CD8-positive, alpha-beta memory T cell (primary cell): ENCODE measurements at places on chromosomes 3 and 15. TPM values are rescaled to one million over a fixed set of nuclear protein-coding genes. Genes with fewer than 3 reads are reported as not detected.

SPTBN5 gene
- not detected for polyA plus RNA-seq

- H3K4me1 ChIP-seq = no peaks in the 10 kb centered on the region
- H3K4me3 ChIP-seq = no peak overlapping the region
- no peaks in the 10 kb centered on the region for H3K36me3 ChIP-seq
- no peak for DNase-seq
Observed at GRCh38 chr15:69919816-69920215, 177.9 kb downstream of the TLE3 start.

GRCh38 chr3:103319912-103320311 is 885.1 kb downstream of the ZPLD1 start:
- no peak for DNase-seq
- no peaks in the 10 kb centered on the region for H3K27me3 ChIP-seq
- no peak overlapping the region for H3K27ac ChIP-seq
- H3K4me3 ChIP-seq = no peak overlapping the region
- H3K36me3 ChIP-seq = no peaks in the 10 kb centered on the region

DNA sequence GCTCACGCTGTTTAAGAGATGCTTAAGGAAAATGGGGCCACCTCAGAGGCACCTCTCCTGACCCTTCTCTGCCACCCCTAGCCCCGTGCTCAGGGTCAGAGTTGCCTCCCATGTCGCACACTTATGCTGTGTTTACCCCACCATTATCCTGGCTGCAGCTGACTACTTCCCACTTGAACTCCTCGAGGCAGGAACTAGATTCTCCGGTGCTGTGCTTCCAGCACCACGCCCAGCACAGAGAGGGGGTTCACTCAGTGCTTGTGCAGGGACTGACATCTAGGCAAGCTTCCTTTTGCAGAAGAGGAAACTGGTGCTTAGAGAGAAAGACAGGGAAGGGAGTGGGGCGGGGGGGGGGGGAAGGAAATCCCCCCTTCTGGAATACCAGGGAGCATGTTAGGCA is 340.1 kb downstream of the RORA start:
- H3K36me3 ChIP-seq = no peaks in the 10 kb centered on the region
- no peak overlapping the region for H3K4me3 ChIP-seq
- H3K4me1 ChIP-seq = no peaks in the 10 kb centered on the region
- no peak overlapping the region for H3K27ac ChIP-seq
- no peaks in the 10 kb centered on the region for H3K27me3 ChIP-seq
- no peak for DNase-seq

DNA sequence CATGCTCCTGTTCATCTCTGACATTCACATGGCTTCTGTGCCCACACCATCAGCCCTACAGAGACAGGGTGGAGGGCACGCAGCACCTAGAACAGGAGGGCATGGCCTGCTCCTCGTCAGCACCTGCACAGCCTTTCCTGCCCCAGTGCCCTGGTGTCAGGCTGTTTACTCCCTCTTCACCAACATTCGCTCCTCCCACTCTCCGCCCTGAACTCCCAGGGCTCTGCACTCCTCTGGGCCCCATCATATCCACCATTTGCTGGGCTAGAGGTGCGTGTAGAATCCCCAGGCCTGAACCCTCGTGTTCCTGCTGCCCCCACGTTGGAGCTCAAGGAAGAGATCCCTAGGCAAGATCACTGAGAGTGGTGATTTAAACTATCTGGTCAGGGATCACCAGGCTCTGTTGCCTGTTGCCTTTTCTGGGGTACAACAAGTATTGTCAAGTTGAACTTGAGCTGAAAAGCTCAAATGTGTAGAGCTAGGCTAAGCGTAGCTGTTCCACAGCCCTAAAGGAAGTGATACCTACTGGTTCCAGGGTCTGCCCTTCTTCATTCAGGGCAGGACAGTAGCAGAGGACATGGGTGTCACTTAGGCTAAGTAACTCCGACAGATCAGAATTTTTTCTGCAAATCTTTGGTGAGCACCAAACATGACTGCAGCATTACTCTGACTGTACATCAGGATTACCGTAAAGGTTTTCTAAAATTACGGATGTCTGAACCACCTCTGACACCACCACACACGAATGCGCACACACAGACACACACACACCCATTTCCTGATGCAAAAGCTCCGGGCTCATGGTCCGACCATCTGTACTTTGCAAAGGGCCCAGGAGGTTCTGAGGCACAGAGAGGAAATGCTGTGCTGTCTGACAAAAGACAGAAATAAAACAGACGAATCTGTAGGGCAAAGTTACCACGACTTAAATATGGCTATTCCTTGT is 43.7 kb upstream of the GNB5 start:
- H3K27me3 ChIP-seq = no peaks in the 10 kb centered on the region
- no peaks in the 10 kb centered on the region for H3K36me3 ChIP-seq
- H3K4me1 ChIP-seq = peaks cover 30% of the 10 kb centered on the region

GRCh38 chr3:68162644-68163043 is 508.2 kb upstream of the SUCLG2 start:
- H3K27ac ChIP-seq = no peak overlapping the region
- no peaks in the 10 kb centered on the region for H3K4me1 ChIP-seq
- no peaks in the 10 kb centered on the region for H3K36me3 ChIP-seq
- H3K27me3 ChIP-seq = no peaks in the 10 kb centered on the region

DNA sequence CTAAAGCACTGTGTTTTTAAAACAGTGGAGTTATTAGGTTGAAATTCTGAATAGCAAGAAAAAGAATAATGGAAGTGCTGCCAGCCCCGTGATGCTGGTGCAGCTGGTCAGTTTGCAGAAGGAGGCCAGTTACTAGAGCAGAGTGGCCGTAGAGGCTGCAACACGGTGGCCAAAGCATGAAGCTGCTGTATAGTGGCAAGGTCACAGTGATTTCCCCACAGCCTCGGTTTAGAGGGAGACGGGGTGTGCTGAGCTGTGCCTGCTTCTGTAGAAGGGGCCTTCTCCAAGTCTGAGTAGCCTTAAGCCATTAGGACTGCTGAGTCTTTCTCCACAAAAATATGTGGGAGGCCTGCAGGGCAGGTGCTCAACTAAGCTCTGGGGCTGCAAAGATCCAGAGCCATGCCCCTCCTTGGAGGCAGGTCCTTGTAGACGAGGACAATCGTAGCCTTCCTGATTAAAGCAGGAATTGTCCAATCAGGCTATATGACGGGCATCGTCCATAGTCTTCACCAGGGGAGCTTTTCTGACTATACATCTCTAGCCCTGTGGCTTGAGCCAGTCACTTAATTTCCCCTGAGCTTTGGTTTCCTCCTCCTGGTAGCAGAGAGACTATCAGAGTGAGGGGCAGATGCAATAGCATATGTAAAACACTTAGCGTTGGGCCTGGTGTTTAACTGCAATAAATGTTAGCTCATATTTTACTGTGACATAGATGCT is 151.6 kb downstream of the PGPEP1L start:
- peaks cover 25% of the 10 kb centered on the region for H3K4me1 ChIP-seq
- no peak for DNase-seq
- no peaks in the 10 kb centered on the region for H3K36me3 ChIP-seq
- H3K27ac ChIP-seq = no peak overlapping the region

- no peak overlapping the region for H3K4me3 ChIP-seq
- no peak overlapping the region for H3K27ac ChIP-seq
- DNase-seq = no peak
- no peaks in the 10 kb centered on the region for H3K27me3 ChIP-seq
- H3K36me3 ChIP-seq = no peaks in the 10 kb centered on the region
- no peaks in the 10 kb centered on the region for H3K4me1 ChIP-seq
Observed at GRCh38 chr3:155196131-155197021, 97.1 kb downstream of the STRIT1 start.

DNA sequence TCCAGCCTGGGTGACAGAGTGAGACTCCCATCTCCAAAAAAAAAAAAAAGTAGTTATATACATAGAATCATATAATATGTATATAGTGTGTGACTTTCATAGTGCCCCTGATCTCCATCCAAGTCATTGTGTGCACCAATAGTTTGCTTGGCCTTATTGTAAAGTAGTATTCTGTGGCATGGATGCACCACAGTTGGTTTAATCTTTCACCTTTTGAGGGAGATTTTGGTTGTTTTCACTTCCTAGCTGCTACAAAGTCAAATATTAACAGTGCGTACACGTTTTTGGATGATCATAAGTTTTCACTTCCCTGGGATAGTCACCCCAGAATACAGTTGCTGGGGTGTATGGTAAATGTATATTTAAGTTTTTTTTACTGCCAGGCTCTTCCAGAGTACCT is 162.8 kb downstream of the PTPRG start:
- H3K36me3 ChIP-seq = no peaks in the 10 kb centered on the region
- no peak overlapping the region for H3K4me3 ChIP-seq
- DNase-seq = no peak
- H3K27me3 ChIP-seq = no peaks in the 10 kb centered on the region
- no peak overlapping the region for H3K27ac ChIP-seq
- no peaks in the 10 kb centered on the region for H3K4me1 ChIP-seq

- no peaks in the 10 kb centered on the region for H3K4me1 ChIP-seq
- no peak for DNase-seq
- H3K36me3 ChIP-seq = no peaks in the 10 kb centered on the region
- H3K27me3 ChIP-seq = no peaks in the 10 kb centered on the region
- H3K4me3 ChIP-seq = no peak overlapping the region
- no peak overlapping the region for H3K27ac ChIP-seq
Observed at GRCh38 chr3:116188231-116188785, 257.0 kb downstream of the LSAMP start.

DNA sequence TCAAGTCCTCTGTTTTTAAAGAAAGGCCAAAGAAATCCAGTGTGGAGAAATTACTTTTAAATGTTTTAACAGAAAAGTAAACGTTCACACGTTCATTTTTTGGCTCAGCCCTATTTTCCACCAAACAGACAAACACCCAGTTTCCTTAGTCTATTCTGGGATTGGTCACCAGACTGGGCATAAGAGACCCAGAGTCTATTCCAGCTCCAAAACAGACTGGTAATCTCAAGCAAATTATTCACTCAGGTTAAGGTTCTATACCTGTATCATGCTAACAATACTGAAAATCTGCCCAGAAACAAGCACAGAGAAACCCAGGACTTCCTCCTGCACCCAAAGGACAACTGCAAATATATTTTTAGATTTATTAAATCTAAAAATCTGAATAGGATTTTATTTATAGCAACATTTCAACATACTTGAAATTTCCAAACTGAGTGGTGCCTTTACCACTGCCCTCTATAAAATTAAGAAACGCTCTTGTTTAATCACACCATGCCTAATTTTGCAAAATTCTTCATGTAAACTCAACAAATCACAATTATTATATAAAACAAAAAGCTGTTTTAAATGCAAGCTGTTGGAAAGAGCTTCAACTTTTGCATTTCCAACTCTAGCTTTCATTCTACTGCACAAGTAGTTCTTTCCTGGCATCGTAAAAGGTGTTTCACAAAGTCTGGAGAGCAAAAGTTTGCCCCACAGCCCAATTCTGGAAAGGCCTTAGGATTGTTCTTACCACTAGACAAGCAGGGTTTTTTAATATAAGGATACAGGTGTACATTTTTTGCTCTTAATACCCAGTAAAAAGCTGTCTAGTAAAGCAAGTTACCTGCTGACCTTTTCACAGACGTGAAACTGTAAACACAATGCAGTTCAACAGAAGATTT is 18.7 kb downstream of the ZNF148 start:
- H3K4me1 ChIP-seq = peaks cover 24% of the 10 kb centered on the region
- DNase-seq = no peak
- H3K27ac ChIP-seq = no peak overlapping the region
- H3K4me3 ChIP-seq = peak overlapping the region; percentile 51
- H3K27me3 ChIP-seq = no peaks in the 10 kb centered on the region
